ENCODE measurements at places on chromosomes 16 and 17.

DNA sequence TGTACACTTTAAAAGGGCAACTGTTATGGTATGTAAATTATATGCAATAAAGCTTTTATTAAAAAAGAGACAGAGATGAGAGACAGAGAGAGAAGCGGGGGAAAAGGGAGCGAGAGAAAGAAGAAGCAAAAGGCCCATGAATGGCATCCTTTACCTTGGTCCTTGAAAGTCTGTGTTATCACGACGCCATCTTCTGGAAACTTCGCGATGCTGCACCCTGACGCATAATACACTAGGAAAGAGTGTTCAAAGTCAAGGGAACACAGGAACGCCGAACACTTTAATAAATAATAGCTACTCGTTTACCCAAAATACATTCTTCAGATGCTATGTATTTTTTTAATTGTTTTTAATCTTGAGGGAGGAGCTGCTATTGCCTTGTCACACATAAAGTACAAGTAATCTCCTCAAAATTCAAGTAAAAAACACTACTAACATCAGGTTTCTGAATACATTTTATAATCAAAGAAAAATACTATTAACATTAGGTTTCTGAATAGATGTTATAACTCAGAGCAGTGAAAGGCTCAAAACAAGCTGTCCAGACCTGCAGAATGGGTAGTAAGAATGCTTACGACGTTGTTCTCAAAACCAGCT lies 23.0 kb upstream of the SLC38A8 start:
- DNase-seq: no peak

DNA sequence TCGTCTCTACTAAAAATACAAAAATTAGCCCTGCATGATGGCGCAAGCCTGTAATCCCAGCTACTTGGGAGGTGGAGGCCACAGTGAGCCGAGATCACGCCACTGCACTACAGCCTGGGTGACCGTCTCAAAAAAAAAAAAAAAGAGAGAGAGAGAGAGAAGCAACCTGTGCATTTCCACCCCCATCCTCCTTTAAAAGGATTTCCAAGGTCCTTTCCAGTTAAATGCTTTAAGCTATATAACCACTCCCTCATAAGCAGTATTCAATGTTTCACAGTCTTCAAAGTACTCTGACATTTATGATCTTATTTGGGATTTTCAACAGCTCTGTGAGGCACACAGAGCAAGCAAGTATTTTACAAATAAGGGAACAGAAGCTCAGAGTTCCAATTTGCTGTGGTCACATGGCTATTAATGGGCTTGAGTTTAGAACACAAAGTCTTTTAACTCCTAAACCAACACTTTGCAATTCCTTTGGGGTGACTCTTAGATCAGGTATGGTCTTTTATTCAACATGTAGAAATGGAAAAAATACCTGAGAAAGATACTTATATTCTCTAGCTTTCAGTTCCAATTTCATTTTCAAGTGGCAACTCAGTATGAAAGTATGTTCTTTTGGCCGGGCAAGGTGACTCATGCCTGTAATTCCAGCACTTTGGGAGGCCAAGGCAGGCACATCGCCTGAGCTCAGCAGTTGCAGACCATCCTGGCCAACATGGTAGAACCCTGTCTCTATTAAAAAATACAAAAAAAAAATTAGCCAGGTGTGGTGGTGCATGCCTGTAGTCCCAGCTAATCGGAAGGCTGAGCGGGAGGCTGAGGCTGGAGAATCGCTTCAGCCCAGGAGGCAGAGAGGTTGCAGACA lies 31.3 kb downstream of the SPOP start:
- peak; percentile 59 for DNase-seq

- no peak for DNase-seq
Measured at GRCh38 chr16:89554343-89554742, 6.1 kb upstream of the RPL13 start.

DNA sequence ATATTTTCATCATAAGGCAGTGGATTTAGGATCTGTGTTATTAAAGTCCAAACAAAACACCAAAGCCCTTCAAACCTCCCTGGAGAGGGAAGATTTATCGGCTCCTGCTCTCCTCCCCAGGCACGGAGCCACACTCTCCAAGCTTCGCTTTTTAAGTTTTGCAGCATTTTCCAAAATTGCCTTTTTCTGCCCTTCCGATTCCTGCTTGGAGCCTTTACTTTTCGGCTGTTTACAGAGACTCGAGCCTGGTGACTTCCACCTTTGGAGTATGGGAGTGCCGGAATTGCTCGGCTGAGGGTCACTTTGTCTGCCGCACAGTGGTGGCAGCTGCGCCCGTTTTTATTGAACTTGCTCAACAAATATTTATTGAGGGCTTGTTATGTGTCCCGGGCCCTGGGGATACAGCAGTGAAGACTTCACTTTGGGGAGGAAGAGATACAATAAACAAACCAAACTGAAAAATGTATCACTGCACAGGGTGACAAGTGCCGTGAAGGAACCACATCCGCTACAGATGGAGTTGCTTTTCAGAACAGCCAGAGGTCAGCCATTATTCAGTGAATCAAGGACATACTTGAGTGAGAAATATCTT lies 185.5 kb downstream of the NTN1 start:
- no peak for DNase-seq

DNA sequence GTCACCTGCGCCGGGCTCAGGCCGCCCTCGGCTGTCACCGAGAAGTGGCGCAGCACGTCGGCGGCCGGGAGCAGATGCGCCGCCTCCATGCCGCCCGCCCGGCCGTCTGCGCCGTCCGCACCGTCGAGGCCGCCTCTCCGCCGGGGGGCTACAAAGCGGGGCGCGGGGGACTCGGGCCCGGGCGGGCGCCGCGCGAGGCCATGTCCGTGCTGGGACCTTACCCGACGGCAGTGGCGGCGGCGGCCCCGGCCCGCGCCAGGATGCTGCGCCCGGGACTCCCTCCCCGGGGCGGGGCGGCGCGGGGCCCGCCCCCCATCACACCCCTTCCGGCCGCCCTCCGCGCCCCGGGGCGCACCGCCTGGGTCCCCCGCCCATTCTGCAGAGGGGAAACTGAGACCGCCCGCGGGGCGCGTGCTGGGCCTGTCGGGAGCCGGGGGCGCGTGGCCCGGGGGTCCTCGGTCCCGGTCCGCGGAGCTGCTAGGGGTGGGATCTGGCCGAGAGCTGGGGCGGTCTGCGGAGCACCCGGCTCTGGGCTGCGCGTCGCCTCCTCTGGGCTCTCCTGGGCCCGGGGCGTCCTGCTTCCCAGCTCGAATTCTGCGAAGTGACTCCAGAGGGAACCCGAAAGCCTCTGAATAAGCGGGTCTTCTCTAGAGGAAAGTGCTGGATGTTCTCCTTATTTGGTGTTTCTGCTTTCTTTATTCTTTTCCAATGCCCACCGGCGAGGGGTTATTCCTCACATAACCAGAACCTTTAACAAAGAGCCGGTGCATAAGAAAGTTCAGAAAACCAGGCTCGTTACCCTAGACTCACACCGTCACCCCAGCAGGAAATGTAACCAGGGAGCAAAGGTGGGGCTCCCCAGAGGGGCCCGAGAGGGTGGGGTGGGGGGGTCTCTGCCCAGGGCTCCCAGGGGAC lies at the start of gene ATP2A3:
TSS of gene ATP2A3 (minus strand) at position 235 of the 915 bp plus-strand sequence. CDS start at position 89, 146 bp downstream.
- no peak for DNase-seq

DNA sequence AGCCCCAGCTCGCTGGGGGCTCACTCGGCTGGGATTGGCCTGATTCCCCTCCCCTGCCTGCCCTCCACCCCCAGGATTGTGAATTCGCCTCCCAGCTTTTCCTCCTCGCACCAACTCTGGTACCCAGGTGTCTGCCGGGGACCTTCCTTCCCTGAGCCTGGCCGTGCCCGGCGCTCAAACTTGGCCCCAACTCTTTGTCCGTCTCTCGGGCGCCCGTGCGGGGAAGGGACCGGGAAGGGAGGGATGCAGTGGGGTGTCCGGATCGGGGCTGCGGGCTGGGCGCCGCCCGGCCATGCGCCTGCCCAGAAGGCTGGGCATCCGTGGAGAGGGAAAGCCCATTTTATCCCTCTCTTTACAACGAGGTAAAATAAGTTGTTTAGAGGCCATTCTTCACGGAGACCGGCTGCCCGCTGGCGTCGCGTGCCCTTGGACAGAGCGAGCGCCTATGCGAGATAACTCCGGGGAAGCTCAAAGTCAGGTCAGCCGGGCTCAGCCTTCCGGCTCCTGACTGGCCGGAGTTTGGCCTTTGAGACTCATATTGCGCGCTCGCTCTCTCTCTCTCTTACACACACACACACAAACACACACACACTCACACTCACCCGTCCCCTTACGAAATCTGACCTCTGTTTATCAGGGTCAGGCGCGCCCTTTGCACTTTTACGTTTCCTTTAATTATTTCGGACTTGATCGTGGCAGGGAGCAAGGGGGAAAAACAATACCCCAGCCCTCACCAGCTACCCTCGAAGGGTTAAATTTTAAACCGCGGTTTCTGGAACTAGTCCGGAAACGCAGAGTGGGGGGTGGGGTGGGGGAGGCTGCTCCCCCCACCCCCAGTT lies 774 bp upstream of the MAF start:
- no peak for DNase-seq

DNA sequence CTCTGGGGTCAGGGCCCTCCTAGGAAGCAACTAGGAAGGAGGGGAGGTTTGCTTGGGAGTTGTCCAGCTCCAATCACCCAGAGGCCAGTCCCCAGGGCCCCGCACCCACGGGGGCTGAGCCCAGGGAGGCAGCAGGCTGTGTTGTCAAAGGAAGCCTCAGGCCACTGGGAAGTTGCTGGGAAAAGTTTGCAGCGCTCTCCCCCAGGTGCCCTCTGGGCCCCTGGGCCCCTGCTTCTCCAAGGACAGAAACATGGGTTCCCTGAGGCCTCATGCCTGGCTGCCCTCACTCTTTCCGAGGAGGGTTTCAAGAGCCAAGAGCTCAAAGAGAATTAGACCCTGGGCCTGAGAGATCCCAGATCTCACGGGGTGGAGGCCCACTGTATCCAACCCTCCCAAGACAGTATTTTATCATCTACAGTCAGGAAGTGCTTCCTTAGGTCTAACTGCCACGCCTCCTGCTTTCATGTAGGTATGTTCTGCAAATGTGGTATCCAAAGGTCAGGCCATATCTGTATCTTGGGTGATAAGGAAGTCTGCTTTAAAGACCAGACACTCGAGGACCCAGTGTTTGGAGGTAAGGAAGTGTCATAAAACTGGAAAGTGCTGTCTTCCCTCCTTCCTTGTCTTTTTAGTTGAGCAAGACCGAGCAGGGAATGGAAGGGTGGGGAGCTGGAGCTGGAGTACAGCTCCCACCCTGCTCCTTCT lies 44.2 kb upstream of the ZNF423 start:
- no peak for DNase-seq

- DNase-seq: no peak
Measured at GRCh38 chr16:25771812-25772568, 80.2 kb downstream of the HS3ST4 start.

DNA sequence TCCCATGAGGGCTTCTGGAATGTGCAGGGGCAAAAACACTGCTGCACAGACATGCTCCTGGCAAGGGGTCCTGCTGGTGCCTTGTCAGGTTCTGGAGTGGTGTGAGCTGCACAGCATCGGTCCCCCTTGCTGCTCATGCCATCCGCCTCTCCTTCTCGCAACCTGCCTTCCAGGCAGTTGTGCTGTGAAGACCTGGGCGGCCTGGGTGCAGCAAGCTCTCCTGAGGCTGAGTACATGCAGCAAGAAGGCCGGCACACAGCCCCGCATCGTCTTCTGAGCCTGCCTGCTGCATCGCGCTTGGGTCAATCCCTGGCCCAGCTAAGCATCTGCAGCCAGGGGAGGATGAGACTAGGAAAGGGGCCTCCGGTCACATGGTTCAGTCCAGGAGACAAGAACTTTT lies 478 bp upstream of the TRPV1 start:
- no peak for DNase-seq

DNA sequence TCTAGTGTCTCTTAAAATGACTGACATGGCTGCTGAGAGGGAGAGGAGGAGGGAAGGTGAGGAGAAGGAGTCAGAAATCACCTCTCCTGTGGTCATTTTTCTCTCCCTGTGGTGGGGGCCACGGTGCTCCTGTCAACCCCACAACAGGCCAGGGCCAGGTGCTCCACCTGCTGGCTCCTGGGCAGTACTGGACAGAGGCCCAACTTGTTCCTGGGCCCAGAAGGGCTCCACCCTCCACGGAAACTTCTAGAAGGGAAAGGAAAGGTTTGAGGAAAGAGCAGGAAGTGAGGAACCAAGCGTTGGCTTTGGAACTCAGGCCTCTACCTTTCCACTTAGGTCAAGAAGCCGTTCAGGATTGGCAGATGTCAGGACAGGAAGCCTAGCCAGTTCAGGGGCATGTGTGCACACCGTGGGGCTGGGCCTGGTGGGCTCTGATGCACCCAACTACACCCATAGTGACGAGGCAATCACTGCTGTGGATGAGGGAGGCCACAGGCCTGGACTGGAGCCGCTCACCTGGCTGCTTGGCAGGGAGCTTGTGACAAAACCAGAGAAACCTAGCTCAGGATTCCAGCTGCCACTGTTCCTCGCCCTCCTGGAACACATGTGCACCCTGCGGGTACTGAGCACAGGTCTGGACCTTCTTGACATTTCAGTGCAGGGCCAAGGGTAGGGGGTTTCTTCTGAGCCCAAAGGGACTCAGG lies 36.1 kb downstream of the WNT3 start:
- DNase-seq: no peak

- no peak for DNase-seq
Measured at GRCh38 chr16:52573365-52574299, 26.7 kb upstream of the TOX3 start.

GRCh38 chr16:27374804-27375425 lies 27.1 kb upstream of the IL21R start:
- DNase-seq: no peak
